ENCODE measurements at places on chromosomes 6 and 20.

DNA sequence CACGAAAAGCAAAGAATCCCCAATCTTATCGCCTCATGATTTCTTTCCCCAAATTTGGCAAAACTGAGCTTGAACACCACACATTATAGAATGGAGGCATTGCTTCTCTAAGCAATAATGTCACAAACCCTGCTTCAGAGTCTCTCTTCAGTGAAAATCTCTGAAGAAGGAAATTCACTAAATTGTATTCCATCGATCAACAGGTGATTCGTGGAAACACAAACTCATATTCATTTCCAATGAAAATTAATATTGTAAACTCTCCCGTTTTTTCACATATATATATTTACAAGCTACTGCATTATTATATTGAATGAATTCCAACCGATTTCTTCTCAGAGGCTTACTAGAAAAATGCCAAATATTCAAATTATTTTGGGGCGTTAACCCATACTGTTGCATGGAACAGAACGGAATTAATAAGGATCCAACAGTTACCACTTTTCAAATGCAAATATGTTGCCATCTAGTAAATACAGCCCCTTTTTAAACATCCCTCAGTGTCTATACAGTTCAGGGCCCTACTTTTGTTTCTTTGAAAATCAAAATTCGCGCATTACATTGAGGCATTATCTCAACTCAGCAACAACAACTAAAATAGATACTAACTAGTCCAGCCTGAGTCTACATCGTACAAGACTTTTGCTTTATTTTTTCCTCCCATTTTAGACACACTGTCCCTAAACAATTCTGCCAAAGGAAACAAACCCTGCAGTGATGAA lies 1.3 kb downstream of the KIF13A start:
- DNase-seq, result no peak

DNA sequence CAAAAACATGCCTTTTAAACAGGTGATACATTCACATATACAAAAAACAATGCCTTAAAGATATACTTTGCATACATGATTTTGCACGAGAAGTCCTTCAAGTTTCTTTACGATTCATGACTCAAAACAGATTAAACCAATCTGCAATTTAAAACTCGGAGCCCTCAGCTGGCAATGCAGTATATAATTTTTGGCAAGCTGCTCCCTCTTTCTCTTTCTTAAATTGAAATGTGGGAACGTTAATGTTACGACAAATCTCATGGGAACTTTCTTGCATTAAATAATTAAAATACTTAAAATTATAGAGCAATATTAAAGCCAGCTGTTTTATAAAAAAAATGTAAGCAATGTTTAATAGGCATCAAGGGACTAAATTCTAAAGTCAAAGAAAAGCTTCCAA lies 334.6 kb downstream of the ESR1 start:
- no peak for DNase-seq

- no peak for DNase-seq
These were observed 354.1 kb upstream of the CDH4 start for GRCh38 chr20:60897976-60898375.

- no peak for DNase-seq
These were observed 162.1 kb upstream of the OGFRL1 start for GRCh38 chr6:71126506-71126905.

DNA sequence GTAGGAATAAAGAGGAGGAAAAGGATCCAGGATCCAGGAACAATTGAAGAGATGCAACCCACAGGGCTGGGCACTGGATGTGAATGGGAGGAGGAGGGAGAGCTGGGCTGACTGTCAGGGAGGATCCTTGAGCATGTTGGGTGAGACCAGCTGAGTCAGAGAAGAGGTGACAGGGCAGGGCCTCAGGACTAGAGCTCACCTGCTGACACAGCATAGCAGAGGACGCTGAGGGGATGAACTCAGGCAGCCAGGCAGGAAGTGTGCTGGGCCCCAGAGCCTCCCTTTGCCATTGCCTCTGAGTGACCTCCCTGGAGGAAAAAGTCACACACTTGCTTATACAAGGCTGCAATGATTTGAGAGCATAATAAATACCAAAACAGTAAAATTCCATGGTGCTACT lies 72.3 kb downstream of the ZNF133 start:
- DNase-seq, result no peak

DNA sequence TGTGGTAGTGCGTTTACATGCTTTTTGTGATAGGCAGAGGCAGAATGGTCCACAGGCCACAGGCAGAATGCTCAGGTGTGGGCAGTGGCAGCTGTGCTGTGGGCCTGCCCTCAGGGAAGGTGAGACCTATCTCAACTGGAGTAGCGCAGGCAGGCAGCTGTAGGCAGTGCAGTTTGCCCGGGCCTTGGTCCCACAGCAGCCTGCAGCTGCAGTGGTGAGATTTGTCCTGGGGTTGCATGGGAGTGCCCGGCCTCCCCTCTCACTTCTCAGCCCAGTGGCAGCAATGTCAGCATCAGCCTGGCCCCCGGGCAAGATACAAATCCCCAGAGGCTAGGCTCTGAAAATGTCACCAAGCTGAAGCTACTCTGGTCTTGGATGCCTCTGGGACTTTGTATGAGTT lies 6.1 kb upstream of the PPIL4 start:
- DNase-seq, result no peak

GRCh38 chr6:157769776-157770426 lies 53.1 kb upstream of the SNX9 start:
- DNase-seq, result no peak

GRCh38 chr6:159151266-159151855 lies 17.8 kb upstream of the FNDC1 start:
- DNase-seq, result peak; percentile 41

DNA sequence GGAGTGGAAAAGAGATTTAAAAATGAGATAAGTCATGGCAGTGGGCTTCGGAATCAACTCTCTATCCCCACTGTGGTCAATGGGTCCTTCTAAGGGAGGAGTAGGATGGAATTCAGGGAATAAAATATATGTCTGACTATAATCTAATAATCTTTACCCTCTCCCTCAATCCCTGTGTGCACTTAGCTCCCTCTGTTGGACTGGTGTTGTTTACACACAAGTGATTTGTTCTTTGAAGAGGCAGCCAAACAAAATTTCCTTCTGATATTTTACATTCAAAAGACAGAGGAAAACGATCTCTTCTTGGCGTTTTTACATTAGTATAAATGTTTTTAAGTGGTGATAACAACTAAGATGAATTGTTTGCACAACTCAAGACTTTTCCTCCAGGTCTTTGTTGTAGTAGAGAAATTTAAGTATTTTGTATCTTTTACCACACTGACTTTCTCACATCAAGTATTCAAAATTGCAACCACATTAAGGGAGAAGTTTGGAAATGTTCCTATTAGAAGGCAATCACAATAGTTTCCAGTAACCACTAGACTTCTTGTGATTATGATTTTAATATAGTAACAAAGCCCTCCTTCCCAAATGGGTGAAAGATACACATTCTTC lies 317.8 kb downstream of the CENPW start:
- DNase-seq, result no peak

DNA sequence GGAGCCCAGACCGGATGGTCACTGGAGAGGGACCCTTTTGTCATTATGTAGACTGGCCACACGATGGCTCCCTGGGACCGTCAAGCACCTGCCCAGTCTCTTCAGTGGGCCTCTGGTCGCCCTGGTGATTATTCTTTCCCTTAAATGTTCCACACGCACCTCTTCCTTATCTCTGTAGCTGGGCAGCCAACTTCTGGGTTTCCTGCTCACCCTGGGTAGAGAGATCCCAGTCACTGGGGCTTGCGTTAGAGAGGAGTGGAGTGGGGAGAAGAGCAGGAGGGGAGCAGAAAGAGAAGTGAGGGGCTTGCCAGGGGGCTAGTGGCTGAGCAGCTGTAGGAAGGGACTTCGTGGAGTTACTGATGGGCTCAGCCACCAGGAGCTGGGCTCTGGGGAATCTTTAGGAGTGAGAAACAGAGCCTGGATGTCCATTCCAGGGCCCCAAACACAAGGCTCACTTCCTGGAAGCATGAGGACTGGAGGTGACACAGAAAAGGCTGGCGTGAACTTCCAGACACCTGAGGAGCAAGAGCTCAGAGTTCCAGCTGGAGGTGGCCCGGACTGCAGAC lies 150.1 kb downstream of the DHX35 start:
- no peak for DNase-seq

DNA sequence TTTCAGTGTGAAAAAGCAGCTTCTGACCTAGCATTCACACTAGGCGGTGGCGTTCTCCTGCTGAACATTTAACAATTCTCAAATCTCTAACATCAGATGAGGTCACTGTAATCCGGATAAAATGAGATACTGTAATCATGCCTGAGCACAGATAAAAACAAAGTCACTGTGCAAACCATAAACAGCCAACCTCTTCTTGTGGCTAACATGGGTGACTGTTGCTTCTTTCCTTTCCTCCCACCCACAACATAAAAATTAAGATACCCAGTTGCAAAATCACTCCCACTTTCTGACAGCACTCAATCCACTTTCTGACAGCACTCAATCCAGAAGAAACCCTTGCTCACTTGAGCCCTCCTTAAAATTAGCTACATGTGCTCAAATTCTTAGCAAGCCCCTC lies 11.5 kb upstream of the ALDH8A1 start:
- DNase-seq, result no peak

- DNase-seq, result no peak
These were observed 22.3 kb upstream of the THEMIS start for GRCh38 chr6:127923135-127923534.

DNA sequence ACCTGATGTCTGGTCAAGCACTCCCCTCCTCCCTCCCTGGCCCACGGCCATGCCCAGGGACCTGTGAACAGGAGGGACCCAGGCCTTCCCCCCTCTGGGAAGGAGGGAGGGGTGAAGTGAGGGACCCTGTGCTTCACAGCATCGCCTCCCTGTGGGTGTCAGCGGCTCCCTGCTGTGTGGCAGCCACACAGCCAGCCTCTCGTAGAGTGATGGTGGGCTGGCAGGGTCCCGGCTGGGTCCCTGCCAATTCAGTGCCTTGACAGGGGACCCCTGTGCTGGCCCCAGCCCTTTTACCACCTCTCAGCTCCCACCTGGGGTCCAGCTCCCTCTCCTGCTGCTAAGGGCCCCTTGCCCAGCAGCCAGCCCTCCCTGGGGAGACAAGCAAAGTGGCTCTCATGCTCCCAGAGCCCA lies 31.3 kb upstream of the GRM4 start:
- DNase-seq, result no peak

DNA sequence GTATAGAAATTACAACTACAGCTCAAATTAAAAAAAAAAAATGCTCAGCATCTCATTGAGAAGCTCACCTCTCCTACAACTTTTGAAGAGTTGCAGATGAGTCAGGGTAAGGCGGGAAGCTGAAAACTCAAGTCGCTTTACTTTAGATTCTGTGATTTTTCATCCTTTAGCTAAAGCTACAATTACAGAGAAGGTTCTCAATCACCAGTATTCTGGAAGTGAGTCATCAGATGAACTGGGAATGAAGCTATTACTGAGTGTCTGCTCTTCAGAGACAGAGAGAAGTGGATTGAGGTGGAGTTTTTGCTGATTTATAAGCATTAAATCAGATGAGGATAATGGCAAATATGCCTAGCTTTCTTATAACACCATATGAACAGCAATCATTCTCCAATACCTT lies 91.9 kb downstream of the TFAP2A start:
- DNase-seq, result no peak

DNA sequence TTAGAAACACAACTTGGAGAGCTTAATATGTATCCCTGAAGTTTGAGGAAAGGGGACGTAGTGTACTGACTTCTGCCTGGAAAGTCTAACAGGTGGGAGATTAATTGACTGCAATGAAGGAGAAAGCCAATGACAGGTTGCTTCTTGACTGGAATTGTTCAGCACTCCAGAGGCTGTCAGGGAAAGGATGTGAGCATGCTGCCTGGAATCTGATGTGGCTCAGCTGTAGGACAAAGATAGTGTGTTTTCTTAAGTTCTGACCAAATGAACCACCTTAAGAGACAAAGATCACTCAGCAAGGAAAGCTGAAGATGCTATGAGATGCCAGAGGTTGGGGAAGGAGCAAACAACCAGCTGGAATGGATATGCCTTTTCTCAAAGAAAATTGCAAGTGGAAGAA lies 185.8 kb downstream of the PHF3 start:
- no peak for DNase-seq

- no peak for DNase-seq
These were observed 73.2 kb downstream of the NPEPL1 start for GRCh38 chr20:58765780-58766179.

- no peak for DNase-seq
These were observed 84.3 kb upstream of the ESR1 start for GRCh38 chr6:151723152-151723551.

GRCh38 chr20:63085151-63085861 lies 78.5 kb upstream of the BHLHE23 start:
- DNase-seq, result no peak

DNA sequence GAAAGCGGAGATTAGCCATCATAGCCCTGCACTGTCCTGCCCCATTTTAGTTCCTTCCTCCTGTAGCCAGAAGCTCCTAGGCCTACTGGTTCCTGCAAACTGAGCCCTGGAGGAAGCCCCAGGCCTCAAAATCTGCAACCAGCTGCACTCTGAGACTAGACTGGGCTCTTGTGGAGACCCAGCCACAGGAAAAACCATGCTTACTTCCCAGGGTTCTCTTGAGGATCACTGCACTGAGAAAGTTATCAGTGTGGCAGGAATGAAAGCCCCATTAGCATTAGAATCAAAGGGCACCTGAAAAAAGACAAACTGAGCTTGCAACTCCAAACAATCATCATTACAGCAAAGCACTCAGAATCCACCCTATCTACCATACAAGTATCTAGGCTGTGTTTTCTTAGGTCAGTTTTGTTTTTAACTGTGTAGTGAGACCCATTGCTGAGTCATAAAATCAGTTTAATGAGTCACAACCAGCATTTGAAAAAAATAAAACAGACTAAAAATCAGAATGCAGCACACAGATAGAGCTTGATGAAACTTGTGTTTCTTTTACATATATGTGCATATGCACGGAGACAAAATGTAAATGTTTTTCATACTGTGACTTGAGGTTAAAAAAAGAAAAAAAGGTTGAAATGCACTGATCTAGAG lies 91.0 kb downstream of the UNC5CL start:
- DNase-seq, result no peak

DNA sequence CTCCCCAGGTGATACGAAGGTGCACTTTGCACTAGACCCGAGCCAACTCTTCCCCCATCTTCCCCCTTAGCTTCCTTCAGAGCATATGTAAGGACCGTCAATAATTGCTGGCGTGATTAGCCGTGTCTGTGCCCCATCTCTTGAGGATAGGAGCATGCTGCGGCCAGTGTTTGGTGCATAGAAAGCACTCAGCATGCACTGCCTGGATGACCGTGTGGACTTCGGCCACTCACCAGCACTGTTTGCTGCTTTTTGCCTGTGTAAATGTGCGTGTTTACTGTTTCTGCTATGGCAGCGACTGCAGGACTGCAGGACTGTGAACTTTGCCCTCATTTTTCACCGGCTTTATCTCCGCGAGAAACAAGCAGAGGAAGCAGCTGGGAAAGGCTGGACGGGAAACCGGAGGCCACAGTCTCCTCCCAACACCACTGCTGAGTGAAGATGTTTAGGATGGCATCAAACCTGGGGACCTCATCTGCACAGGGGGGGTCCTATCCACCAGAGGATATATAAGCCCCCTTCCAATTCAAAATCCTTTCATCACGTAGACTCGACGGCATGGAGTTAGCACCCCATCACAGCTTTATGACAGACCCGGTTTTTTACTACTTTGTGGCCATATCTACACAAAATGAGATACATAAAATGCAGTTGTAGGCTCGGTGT lies 150.6 kb upstream of the AFDN start:
- DNase-seq, result no peak

- DNase-seq, result no peak
These were observed 70.9 kb downstream of the OPN5 start for GRCh38 chr6:47852727-47853126.

All from hematopoietic multipotent progenitor cell treated with erythropoietin and hydrocortisone succinate and interleukin-3 and kit ligand, for 15 days (in vitro differentiated cells).